Kidney (tissue), 22 donors: ENCODE measurements at places on chromosomes 2 and 18. TPM values are rescaled to one million over a fixed set of nuclear protein-coding genes. Genes with fewer than 3 reads are reported as not detected.
A peak's percentile ranks its signal among the peaks of the same experiment; 100 is the strongest.

- peak; percentile 40 for DNase-seq
- no peak overlapping the region for H3K27ac ChIP-seq
- no peaks in the 10 kb centered on the region for H3K4me1 ChIP-seq
- H3K36me3 ChIP-seq, result no peaks in the 10 kb centered on the region
- H3K4me3 ChIP-seq, result no peak overlapping the region
Measured at GRCh38 chr2:33426666-33427231, 49.7 kb upstream of the RASGRP3 start.

DNA sequence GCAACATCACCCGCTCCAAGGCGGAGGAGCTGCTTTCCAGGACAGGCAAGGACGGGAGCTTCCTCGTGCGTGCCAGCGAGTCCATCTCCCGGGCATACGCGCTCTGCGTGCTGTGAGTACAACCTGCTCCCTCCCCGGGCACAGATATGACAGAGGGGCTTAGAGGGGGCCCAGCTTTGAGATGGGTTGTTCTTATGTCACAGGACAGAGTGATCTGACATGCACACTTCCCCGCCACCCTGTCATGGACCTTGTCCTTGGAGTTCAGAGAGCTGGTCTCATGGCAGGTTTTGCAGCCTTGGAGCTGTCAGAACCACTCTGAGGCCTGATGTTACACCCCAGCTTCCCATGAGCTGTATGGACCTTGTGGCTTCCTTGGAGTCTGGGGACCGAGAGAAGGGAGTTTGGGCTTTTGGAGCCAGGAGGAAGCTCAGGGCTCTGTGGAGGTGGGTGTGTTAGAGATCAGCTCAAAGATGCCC, 398 bp downstream of the INPP5D start:
- peak overlapping the region; percentile 52 for H3K4me3 ChIP-seq
- no peaks in the 10 kb centered on the region for H3K4me1 ChIP-seq
- no peaks in the 10 kb centered on the region for H3K36me3 ChIP-seq
- H3K27me3 ChIP-seq, result no peaks in the 10 kb centered on the region

Gene UGT1A6
- total RNA-seq, result 43.7 TPM

- H3K36me3 ChIP-seq, result no peaks in the 10 kb centered on the region
- no peak overlapping the region for H3K4me3 ChIP-seq
- H3K4me1 ChIP-seq, result no peaks in the 10 kb centered on the region
- DNase-seq, result no peak
- H3K27ac ChIP-seq, result no peak overlapping the region
Measured at GRCh38 chr18:54102123-54102522, 122.3 kb downstream of the MBD2 start.

- no peaks in the 10 kb centered on the region for H3K27me3 ChIP-seq
- H3K4me1 ChIP-seq, result no peaks in the 10 kb centered on the region
- no peaks in the 10 kb centered on the region for H3K36me3 ChIP-seq
- no peak overlapping the region for H3K4me3 ChIP-seq
- DNase-seq, result no peak
Measured at GRCh38 chr2:193549661-193550060, 1354.9 kb upstream of the TMEFF2 start.

Gene LCT
- not detected for total RNA-seq

Gene OSBPL6
- total RNA-seq, result 0.91 TPM

Gene RPRM
- 0.16 TPM for total RNA-seq

GRCh38 chr2:43083710-43084698, 142.4 kb downstream of the ZFP36L2 start:
- H3K27ac ChIP-seq, result peak overlapping the region; percentile 85
- H3K36me3 ChIP-seq, result no peaks in the 10 kb centered on the region
- no peak overlapping the region for H3K4me3 ChIP-seq
- H3K4me1 ChIP-seq, result peaks cover 10% of the 10 kb centered on the region
- peak; percentile 95 for DNase-seq

DNA sequence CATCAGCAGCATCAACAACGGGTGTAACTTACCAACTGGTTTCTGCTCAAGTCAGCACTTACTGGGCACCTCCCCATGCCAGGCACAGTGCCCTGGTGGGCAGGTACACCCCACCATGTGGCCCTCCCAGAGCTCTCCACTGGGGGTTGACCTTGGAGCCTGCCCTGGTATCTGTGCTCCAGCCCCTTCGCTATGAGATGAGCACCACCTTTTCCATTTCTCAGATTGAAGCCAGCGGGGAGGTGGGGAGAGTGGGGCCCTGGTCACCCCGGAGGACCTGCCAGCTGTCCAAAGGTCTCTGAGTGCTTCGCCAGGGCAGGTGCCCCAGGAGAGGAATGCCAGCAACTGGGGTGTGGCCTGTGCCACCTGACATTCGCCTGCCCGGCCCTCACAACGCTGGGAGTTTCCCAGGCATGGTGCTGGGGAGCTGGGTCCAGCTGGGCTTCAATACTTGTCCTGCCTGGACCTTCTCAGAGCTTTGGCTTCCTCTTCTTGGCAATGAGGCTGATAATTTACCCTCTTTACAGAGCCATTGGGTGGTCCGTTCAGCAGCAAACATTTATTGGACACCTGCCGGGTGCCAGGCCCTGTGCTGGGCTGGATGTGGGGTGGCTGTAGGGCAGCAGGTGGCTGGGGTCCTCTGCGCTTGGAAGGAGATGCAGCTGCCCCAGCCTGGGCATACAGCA, 5.9 kb upstream of the ZAP70 start:
- H3K36me3 ChIP-seq, result no peaks in the 10 kb centered on the region
- H3K4me1 ChIP-seq, result peaks cover 6% of the 10 kb centered on the region

GRCh38 chr18:63591725-63592124, 4.6 kb downstream of the SERPINB13 start:
- no peaks in the 10 kb centered on the region for H3K27me3 ChIP-seq
- H3K4me1 ChIP-seq, result no peaks in the 10 kb centered on the region
- H3K4me3 ChIP-seq, result no peak overlapping the region

DNA sequence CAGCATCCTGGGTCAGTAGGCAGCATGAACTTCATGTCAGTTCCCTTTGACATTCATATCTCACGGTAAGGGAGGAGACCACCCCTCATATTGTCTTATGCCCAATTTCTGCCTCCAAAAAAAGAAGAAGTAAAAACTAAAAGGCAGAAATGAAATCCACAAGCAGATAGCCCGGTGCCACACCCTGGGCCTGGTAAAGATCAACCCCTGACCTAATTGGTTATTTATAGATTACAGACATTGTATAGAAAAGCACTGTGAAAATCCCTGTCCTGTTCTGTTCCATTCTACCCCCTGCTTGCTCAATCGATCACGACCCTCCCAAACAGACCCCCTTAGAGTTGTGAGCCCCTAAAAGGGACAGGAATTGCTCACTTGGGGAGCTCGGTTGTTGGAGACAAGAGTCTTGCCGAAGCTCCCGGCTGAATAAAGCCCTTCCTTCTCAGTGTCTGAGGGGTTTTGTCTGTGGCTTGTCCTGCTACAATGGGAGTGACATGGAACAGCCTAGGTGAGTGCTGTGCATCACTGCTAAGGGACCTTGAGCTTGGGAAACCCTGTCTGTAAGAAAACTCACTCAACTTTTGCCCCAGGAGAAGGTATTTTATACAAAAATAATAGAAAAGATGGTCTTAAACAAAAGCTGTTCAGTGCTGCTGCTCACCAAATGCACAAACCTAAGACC, 11.1 kb downstream of the NDUFV2 start:
- H3K4me1 ChIP-seq, result peaks cover 7% of the 10 kb centered on the region
- peaks cover 2% of the 10 kb centered on the region for H3K36me3 ChIP-seq
- H3K27me3 ChIP-seq, result no peaks in the 10 kb centered on the region
- H3K27ac ChIP-seq, result no peak overlapping the region
- no peak overlapping the region for H3K4me3 ChIP-seq
- DNase-seq, result no peak

DNA sequence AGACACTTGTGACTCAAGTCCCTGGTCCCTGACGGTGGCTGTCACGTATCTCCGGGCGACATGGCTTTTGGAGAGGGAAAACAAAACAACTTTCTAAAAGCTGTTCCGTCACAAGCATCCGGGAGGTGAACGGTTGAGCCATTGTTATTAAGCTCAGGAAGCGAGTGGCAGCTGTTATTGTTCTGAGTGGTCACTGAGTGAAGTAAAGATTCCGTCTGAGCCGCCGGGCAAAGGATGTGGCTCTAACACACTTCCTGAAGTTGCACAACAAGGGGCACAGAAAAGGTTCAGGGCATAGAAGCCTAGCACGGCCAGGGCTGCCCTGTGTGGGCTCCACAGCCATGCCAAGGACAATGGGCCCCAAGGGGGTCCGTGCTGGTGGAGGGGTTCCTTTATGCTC, 24.3 kb downstream of the INPP5D start:
- H3K4me1 ChIP-seq, result peaks cover 18% of the 10 kb centered on the region
- no peak overlapping the region for H3K27ac ChIP-seq
- H3K27me3 ChIP-seq, result no peaks in the 10 kb centered on the region
- H3K36me3 ChIP-seq, result no peaks in the 10 kb centered on the region
- no peak for DNase-seq
